Stimulated activated CD4-positive, alpha-beta T cell treated with anti-CD3 and anti-CD28 coated beads, Interleukin-1b, Interleukin-23, amount 100 ng/mL, for 1 hour (primary cell): ENCODE measurements at places on chromosomes 7 and 10.
A peak's percentile ranks its signal among the peaks of the same experiment; 100 is the strongest.

GRCh38 chr7:84847790-84848189 is 339.1 kb downstream of the SEMA3D start:
- no peak for DNase-seq

DNA sequence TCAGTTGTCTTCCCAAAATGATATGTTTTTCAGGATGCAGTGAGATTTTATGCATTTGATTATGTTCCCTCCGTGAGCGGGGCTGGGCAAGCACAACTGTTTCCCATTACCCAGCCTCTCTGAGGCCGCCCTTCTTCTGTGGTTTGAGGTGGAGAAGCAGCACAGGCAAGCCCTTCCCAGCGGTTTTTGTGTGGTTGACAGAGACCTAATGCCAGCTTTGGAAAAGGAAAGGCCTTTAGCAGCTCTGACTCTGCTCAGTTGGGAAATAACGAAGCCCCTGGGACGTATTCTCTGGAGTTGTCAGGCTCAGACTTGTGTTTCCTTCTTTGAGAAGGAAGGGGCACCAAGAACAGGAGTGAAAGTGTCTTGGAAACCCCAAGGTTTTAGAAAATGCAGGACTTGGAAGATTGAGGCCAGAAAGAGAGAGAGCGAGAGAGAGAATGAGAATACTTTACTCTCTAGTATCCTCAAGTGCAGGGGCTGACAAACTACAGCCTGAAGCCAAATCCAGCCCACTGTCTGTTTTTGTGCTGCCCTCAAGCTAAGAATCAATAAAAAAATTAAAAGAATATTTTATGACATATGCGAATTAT is 20.6 kb upstream of the PDCD4 start:
- DNase-seq: no peak

GRCh38 chr7:84049071-84049836 is 145.3 kb downstream of the SEMA3A start:
- no peak for DNase-seq

DNA sequence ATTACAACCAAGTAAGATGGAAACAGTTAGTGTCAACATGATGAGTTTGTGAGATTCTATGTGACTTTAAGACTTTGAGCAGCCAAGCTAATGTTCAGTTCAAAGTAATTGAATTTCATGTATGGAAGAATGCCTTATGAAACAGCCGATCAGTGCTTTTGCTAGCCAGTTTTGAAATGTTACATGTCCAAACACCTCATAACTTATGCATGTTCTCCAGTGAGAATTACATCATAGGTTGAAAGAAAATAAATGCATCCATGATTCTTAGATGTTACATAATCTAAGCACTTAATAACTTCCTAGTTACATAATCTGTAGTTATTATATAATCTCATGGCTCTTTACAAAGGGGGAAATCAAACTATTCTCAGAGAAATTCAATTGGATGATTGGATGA is 211.3 kb downstream of the BICC1 start:
- no peak for DNase-seq

DNA sequence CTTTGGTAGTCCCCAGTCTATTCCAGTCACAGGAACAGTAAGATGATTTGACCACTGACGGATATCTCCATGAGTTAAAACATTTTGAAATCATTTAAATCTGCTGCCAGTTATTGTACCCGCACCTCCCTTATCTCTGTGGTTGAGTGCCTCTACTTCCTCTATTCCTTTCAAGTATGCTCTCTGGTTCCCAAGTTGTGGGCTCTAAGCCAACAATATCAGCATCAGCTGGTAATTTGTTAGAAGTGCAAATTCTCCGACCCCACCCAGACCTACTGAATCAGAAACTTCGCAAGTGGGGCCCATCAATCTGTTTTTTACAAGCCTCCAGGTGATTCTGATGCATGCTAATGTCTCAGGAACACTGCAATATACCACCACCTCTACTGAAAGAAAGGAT is 235.5 kb downstream of the CCSER2 start:
- no peak for DNase-seq

- DNase-seq: no peak
These were observed 143.0 kb upstream of the HDAC9 start for GRCh38 chr7:18352339-18353255.

DNA sequence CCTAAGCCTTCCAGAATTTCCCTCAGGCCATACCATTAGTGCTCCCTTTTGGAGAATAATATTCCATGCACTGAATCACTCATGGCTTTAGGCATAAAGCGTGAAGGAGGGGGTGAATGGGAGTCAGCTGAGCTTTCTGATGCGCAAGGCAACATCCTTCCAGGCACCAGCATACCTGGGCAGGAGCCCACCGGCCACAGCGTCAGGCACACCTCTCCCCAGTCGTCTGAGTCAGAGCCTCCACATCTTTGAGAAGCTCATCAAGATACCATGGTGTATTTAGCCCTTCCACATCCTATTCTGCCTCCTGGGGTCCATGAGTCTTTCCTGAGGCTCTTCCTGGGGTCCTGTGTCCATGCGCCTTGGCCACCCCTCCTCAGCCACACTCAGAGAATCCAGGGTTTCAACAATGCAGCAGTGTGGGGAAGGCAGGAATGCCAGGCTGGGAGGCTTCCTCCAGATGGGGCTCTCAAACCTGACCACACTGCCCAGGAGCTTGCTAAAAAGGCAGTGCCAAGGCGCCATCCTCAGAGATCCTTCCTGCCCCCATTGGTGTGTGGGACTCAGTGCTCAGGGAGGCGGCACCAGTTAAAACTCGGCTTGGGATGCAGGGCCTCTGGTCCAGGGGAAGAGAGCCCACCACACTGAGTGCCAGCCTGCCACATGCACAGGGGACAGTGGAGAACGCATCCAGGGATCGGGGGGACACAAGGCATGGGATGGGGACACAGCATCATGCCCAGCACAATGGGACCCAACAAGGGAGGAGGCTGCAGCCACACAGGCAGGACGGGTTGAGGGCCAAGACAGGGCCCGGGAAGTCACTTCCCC is 31.6 kb downstream of the RASGEF1A start:
- DNase-seq: no peak

- DNase-seq: peak; percentile 36
These were observed 55.4 kb upstream of the LMTK2 start for GRCh38 chr7:98051118-98051744.

GRCh38 chr10:13528875-13529713 is at the start of gene BEND7:
TSS of gene BEND7 (minus strand) at chr10:13529014. CDS start at chr10:13528533, 481 bp downstream.
- no peak for DNase-seq

DNA sequence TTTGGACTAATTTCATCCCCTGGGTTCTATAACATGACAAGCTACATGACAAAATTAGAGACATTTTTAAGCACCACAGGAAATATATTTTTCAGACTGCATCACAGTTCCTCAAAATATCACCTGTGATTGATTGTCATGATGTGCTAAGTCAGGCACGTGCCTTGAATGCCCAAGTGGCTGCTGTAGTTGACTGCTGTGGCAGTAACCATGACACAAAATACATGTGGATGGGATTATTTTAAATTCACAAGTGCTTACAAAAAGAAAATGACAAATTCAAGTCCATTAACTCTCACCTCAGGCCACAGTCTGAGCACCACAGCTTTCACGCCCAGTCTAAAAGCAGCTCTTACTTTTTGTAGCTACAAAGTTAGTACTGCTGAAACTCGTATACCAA is 45.5 kb downstream of the TNPO3 start:
- DNase-seq: no peak

DNA sequence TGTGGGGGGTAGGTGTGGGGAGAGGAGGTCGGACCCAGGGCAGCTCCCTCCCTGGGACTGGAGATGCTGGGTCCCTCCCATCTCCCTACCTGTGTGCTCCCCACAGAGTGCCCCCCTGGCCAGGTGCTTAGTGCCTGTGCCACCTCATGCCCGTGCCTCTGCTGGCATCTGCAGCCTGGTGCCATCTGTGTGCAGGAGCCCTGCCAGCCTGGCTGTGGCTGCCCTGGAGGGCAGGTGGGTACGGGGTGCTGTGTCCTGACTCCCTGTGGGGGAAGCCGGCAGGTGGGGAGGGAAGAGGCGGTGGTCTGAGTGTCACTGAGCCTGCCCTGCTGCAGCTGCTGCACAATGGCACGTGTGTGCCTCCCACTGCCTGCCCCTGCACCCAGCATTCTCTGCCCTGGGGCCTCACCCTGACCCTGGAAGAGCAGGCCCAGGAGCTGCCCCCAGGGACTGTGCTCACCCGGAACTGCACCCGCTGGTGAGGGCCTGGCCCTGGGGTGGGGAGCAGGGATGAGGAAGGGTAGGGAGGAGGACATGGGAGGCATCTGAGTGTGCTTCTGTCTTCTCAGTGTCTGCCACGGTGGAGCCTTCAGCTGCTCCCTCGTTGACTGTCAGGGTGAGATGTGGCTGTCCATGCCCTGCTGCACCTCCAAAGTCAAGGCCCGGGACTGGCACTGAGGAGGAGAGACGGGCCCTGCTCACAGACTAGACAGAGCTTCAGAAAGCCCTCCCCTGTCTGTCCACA is 11.7 kb upstream of the ZNF862 start:
- DNase-seq: no peak

- DNase-seq: no peak
These were observed 13.9 kb upstream of the AHCYL2 start for GRCh38 chr7:129210989-129211312.

DNA sequence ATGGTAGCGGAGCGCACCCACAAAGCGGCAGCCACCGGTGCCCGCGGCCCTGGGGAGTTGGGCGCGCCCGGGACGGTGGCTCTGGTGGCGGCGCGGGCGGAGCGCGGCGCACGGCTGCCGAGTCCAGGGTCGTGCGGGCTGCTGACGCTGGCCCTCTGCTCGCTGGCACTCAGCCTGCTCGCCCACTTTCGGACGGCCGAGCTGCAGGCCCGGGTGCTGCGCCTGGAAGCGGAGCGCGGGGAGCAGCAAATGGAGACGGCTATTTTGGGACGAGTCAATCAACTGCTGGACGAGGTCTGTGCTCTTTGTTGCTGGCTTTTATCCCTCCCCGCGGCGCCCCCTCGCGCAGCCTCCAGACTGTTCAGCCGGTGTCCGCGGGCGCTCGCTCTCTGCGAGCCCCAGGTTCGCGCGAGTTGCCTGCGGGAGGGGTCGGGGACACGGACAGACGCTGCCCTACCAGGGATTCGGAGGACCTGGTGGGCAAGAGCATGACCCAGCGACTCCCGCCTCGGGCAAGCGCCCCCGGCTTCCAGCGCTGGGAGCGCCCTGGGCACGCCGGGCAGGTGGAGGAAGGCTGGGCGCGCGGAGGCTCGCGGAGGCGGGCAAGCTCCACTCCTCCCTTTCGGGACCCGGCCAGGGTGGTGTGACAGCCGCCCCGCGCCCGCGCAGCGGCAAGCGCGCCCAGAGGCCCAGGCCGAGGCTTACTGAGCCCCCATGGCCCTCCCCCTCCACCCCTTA is 887 bp downstream of the COL13A1 start:
- no peak for DNase-seq

DNA sequence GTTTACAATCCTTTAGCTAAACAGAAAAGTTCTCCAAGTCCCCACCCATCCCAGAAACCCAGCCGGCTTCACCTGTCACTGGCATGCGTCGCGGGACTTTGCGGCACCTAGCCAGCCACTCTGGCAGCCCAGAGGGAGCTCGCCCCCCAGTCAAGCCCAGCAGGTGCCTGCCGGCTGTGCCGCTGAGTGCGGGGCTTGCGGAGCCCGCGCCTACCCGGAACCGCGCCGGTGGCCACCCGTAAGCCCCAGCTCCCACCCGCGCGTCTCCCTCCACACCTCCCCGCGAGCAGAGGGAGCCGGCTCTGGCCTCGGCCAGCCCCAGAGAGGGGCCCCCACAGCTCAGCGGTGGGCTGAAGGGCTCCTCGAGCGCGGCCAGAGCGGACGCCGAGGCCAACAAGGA is 446.1 kb downstream of the GRM8 start:
- no peak for DNase-seq

DNA sequence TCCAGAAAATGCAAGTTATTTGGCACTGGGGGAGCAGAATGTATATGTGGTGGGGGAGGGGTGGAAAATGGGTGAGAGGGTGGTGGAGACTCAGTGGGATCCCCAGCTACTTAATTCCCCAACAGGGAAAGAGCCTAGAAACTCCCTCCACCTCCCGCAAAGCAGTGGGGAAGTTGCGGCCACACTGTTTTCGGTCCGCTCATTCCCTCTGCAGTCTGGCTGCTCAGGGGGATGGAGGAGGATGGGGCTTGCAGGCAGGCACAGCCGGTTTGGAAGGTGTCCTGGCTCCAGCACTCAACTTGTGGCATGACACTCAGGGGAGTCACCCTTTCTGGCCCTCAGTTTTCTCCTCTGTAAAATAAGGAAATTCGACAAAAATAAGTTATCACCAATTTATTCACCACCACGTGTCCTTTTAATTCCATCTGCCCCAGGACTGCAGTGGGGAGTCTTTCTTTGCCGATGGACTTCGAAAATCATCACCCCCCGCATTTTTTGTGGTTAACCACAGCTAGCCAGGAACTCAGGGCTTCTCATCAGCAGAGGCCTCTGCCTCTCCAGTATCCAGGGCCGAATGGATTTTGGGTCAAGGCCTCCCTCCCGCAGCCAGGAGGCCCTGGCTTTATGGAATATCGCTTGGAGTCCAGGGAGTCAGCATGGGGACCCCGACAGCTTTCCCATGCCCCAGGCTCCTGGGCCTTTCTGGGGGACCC is 1.6 kb upstream of the HTRA1 start:
- no peak for DNase-seq

GRCh38 chr10:26213157-26213800 is 3.3 kb upstream of the GAD2 start:
- DNase-seq: no peak

DNA sequence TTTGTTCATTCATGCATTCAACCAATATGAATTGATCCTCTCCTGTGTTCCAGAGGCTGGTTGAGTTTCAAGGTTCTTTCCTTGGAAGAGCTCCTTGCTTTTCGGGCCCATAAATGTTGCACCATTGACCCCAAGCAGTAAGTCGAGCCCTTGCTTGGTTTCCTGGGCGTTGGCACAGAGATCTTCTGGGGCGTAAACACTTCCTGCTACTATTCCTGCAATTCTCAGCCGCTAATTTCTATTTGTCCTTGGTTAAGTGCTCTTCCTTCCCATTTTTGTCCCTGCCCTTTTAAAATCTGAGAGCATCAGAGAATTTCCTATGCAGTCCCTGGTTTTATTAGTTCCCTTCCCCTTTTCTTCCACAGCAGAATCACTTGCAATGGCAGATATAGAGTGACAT is 44.1 kb upstream of the ADRB1 start:
- DNase-seq: no peak

DNA sequence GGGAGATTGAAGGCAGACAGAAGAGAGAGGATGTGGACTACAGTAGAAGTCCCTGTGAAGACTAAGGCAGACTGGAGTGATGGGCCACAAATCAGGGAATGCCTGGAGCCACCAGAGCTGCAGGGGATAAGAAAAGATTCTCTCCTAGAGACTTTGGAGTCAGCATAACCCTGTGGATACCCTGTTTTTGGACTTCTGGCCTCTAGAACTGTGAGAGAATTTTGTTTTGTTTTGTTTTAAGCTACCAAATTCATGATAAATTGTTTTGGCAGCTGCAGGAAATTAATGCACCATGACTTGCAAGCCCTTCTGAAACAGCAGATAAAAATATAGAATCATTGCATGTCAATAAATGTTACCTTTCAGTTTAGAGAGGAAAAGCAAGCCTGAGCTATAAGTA is 41.3 kb downstream of the INHBA start:
- DNase-seq: no peak

GRCh38 chr7:110938165-110938564 is 152.8 kb upstream of the LRRN3 start:
- no peak for DNase-seq

- DNase-seq: no peak
These were observed 28.9 kb downstream of the PSAP start for GRCh38 chr10:71821909-71822763.
